ENCODE measurements at places on chromosomes 3 and 15.

- no peak for DNase-seq
Observed at GRCh38 chr3:58111513-58112184, 99.1 kb downstream of the DNASE1L3 start.

- peak; percentile 70 for DNase-seq
Observed at GRCh38 chr15:40470423-40471104, at the start of gene CHST14. Gene CHST14 (plus strand): TSS chr15:40470984. CDS start chr15:40471214, 230 bp downstream.

- peak; percentile 45 for DNase-seq
Observed at GRCh38 chr3:69410301-69410700, 24.4 kb upstream of the FRMD4B start.

GRCh38 chr3:93983408-93983807 is 3.5 kb downstream of the ARL13B start:
- no peak for DNase-seq

- DNase-seq: no peak
Observed at GRCh38 chr15:67853454-67853853, 13.6 kb upstream of the RNU6-1 start.

DNA sequence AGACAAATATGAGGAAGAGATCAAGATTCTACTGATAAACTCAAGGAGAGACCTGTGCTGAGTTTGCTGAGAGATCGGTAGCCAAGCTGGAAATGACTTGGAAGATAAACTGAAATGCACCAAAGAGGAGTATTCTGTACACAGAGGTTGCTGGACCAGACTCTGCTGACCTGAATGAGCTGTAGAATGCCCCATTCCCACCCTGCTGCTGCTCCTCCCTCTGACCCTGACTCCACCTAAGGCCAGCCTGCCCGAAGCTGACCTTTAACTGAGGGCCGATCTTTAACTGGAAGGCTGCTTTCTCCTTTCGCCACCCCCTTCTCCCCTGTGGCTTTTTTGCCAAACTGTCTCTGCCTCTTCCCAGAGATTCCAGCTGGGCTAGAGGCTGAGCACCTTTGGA is 34.6 kb downstream of the CDIN1 start:
- no peak for DNase-seq

DNA sequence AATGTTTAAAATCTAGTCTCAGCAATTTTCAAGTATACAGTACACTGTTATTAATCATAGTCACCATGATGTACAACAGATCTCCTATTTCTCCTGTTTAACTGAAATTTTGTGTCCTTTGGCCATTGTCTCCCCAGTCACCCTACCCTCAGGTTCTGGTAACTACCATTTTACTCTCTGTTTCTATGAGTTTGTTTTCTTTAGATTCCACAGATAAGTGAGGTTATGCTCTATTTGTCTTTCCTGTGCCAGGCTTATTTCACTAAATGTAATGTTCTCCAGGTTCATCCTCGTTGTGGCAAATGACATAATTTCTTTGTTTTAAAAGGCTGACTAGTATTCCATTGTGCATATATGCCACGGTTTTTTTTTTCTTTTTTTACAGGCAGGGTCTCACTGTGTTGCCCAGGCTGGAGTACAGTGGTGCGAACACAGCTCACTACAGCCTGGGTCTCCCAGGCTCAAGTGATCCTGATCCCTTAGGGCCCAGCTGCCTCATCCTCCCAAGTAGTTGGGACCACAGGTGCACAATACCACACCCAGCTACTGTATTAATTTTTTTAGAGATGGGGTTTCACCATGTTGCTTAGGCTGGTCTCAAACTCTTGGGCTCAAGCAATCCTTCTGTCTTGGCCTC is 50.0 kb downstream of the RAB7A start:
- DNase-seq: no peak

GRCh38 chr3:4722103-4722502 is 229.0 kb downstream of the ITPR1 start:
- DNase-seq: no peak

GRCh38 chr3:40770061-40770460 is 245.3 kb downstream of the ZNF621 start:
- no peak for DNase-seq

- DNase-seq: no peak
Observed at GRCh38 chr15:90358124-90359033, 6.3 kb downstream of the ZNF774 start.

- DNase-seq: no peak
Observed at GRCh38 chr3:131072099-131072559, 45.5 kb downstream of the NEK11 start.

DNA sequence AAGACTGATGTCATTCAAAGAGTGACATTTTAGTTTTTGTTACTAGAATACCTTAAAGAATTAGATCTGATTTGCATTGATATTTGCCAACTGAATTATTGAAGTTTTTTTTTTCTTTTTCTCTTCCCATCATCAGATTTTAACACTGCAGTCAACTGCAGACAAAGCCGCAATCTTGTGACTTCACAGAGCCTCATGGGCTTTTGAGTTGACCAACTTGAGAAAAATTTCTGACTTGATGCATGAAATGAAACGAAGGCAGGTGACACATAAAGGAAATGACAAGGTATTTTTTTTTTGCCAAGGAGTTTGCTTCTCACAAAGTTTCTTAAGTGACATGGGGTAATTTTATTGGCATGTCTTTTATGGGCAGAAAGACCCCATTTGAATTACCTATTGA is 383.7 kb downstream of the GAP43 start:
- no peak for DNase-seq

GRCh38 chr15:38072348-38073177 is 138.1 kb downstream of the TMCO5A start:
- DNase-seq: peak; percentile 19
